AG04450 (cell line): ENCODE measurements at places on chromosomes 3 and 15. TPM values are rescaled to one million over a fixed set of nuclear protein-coding genes. Genes with fewer than 3 reads are reported as not detected.
A peak's percentile ranks its signal among the peaks of the same experiment; 100 is the strongest.

DNA sequence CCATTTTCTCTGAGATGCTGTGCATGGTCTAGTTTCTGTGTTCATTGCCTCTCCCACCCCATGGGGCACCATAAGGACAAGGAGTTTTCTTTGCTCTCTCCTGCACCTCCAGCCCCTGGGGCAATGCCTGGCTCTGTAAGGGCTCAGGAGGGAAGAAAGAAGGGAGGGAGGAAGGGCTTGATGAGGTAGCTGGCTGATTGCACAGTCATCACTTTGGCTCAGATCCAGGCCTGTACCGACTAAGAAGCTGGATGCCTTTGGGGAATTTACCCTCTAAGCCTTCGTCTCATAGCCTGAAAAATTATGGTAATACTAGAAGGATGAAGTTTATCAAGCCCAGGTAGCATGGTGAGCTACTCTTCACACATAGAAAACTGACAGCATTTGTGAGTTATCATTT lies 382.9 kb downstream of the GABRG3 start:
- DNase-seq: no peak

IMP3 gene
- 38.9 and 42.3 TPM in 2 replicates for polyA plus RNA-seq

- peak; percentile 16 for DNase-seq
These were observed 55.6 kb downstream of the LHFPL4 start for GRCh38 chr3:9497821-9498565.

OR5K4 gene
- polyA plus RNA-seq: not detected in 2 replicates

DNA sequence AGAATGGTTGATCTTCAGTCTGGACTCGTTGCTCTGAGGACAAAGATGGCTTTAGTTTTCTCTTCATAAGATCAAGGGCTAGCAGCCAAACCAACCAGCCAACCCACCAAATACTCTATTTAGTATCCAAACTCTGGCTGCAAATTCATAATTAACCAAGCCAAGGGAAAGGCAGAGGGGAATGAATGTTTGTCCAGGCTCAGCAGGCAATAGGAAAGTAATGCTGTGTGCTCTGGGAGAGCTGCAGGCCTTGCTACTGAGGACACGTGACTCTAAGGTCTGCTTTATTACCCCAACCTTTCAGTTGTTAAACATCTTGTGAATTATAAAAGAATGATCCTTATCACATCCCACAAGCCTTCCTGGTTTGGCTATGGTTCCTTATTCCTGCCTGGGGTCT lies 52.3 kb upstream of the GALNT15 start:
- DNase-seq: no peak

CHST14 gene
- polyA plus RNA-seq: 19.8 and 21.7 TPM in 2 replicates

GRCh38 chr15:89019436-89019835 lies 68.8 kb upstream of the ABHD2 start:
- no peak for DNase-seq

DNA sequence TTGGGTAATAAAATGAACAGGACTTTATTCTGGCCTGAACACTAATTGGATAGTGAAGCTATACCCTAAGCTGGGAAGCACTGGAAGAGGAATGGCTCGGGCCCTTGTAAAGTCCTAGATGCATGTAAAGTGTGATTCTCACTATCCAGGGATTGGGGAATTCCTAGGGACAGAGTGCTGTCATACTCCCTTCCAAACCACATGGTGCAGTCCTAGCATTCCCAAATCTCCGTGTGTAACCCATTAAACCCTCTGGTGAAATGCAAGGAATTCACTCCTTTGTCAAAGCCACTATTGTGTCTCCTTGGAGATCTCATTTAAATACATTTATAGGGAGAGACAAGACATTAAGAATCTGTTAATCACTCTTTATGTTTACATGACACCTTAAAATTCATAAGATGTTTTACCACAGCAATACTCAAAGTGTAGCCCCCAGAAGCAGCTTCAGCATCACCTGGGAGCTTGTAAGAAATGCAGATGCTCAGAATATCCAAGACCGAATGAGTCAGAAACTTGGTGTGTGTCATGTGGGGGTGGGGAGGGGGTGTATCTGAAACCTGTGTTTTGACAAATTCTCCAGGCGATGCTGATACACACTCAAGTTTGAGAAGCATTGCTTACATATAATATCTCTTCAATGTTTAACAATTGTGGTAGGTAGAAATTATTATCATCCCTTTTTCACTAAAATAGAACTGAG lies 121.8 kb upstream of the NPHP3 start:
- no peak for DNase-seq

- no peak for DNase-seq
These were observed 703.2 kb downstream of the NLGN1 start for GRCh38 chr3:174100744-174101143.

PARL gene
- polyA plus RNA-seq: 45.9 and 46.2 TPM in 2 replicates

DNA sequence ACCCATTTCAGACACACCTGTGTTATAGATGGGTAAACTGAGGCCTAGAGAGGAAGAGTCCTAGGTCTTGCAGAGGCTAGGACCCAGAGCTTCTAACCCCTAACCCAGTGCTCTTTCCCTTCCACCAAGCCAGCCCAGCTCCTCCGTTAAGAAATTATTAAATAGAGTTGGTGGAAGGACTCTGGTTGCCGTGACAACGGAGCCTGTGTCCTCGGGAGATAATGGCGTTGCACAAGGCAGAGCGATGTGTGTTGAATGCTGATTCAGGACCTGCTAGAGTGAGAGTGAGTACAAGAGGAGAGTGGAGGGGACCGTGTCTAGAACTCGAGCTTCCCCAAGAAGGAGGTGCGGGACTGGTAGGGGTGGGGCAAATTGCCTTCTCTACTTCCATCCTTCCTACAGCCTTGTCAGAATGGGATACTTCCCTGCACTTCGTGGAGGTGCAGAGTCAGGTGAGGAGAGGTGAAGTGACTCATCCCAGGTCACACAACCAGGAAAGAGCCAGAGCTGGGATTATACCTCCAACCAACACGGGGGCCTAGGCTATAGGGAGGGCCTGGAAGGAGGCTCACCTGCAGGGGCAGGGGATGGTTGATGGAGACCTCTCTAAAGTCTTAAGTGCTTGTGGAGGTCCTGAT lies 8.6 kb downstream of the SLC6A1 start:
- no peak for DNase-seq
